ENCODE measurements at places on chromosomes 2 and 18.

- DNase-seq, result no peak
Observed at GRCh38 chr18:22314420-22314819, 103.3 kb downstream of the CTAGE1 start.

- no peak for DNase-seq
Observed at GRCh38 chr2:229974266-229974665, 52.0 kb downstream of the FBXO36 start.

- DNase-seq, result no peak
Observed at GRCh38 chr2:45851111-45851510, 199.6 kb downstream of the PRKCE start.

GRCh38 chr18:25125680-25126079 is 226.3 kb downstream of the ZNF521 start:
- no peak for DNase-seq

- no peak for DNase-seq
Observed at GRCh38 chr2:226698671-226699070, 100.9 kb downstream of the IRS1 start.

DNA sequence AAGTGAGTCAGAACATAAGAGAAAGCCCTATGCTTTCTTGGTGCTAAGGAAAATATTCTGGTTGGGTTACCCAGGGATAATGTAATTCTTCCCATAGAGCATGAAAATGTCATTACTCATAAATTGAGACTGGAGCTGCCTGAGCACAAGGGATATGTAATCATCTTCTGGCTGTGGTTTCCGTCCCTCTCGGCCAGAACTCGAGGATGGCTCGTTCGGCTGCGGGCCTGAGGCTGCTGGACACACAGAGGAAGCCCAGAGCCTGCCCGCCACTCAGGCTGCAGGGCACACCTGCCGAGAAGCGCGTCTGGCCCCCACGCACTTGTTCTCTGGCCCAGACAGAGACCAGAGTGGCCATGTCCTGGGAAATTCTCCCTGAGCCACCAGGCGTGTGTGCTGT is 104.9 kb downstream of the ASAP2 start:
- DNase-seq, result peak; percentile 13

DNA sequence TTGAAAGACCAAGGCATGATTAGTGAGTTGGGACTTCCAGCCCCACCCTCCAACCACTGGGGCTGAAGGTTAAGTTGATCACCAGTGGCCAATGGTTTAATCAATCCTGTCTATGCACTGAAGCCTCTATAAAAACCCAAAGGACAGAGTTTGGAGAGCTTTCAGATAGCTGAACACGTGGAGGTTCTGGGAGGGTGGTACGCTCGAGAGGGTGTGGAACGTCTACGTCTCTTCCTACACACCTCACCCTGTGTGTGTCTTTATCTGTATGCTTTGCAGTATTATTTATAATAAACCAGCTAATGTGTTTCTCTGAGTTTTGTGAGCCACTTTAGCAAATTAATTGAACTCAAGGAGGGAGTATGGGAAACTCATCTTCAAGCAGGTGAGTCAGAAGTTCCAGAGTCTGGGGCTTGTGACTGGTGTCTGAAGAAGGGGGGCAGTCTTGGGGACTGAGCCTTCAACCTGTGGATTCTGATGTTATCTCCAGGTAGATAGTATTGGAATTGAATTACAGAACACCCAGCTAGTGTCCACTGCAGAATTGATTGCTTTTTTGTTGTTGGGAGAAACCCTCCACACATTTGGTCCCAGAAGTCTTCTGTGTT is 20.3 kb downstream of the ACTR3 start:
- DNase-seq, result no peak

DNA sequence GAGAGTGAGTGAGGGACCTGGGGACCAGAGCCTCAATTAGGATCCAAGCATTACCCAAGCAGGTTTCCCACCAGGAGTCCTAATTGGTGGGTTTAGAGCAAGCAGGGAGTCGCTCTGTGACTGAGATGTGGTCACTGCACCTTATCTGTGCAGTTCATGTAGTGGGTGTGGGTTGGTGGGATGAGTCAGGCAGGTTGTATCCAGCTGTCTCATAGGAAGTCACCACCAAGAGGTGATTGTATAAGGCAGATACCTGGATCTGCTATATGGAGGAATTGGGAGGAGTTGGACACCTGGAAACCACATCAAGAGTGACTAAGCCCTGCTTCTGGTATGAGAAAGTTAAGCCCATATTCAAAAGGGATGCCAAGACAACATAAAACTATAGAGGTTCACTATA is 106.8 kb downstream of the ARHGAP28 start:
- no peak for DNase-seq

DNA sequence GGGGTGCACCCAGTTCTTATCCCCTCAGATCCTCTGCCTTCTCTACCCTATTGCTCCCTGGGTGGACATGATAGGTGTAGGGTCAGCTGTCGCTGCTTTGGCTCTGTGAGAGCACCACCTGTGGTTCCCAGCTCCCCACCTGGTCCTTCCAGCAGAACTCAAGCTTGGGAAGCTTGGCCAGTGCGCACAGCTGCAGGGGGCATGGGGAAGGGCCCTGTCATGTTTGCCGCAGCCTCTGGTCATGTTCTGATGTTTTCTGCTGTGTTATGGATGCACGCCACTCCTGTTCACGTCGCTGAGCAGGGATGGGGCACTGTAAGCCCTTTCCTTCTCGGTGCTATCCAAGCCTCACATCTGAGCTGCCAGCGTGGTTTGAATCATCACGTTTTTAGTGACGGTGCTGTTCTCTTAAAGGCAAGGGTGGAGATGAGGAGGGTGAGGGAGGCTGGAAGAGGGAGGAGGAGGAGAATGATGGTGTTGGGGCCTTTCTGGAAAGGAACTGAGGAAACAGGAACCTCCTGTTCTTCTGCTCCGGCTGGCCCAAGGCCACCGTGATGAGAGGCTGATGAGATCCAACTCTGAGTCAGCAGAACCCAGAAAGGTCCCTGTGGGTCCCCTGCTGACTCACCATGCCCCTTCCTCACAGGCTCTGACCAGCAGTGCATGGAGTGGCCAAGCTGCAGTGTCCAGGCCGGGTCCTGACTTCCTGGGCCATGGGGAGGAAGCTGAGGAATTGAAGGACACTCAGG is 78.0 kb downstream of the LIPG start:
- DNase-seq, result no peak

GRCh38 chr2:120319123-120319522 is 26.8 kb upstream of the INHBB start:
- DNase-seq, result no peak

DNA sequence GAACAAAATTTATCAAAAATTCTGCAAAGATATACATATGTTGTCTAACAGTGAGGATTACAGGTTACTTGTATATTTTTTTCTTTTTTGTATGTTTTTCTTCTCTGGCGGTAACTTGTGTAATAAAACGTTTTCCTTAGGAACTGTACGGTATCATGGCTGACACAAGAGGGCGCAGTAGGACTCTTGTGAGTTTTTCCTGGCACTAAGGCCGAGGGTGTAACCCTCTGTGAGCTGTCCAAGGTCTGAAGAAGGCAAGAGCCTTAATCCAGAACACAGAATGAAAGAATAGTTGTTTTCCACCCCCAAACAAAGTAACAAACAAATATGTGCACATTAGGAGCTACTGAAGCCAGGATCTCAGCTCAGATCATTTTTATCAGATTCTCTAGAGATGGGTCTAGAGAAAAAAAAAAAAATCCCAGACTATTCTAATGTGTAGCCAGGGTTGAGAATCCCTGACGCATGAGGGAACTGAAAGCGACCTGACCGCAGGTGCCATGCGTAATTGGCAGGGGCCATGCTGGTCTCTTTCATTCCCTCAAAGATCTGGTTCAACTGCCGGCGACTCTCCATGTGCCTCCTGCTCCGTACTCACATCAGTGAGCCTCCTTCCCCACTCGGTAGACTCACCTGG is 27.0 kb downstream of the TMEM200C start:
- DNase-seq, result peak; percentile 81

DNA sequence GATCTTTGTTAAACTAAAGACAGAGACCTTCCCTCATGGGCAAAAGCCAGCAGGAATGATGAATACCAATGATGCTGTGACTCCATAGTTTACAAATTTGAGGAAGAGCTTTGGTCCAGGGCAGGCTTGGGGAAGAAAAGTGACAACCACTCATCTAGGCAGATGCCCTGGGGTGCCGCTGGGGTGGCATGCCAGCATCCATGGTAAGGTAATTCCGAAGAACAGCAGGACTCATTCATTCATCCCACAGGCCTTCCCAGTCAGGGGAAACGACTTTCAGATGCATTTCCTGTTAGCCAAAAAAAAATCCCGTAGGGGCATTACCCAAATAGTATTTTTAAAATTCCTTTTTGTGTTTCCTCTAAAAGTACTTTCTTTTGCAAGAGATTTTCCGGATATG is 180.7 kb upstream of the SERPINE2 start:
- no peak for DNase-seq

DNA sequence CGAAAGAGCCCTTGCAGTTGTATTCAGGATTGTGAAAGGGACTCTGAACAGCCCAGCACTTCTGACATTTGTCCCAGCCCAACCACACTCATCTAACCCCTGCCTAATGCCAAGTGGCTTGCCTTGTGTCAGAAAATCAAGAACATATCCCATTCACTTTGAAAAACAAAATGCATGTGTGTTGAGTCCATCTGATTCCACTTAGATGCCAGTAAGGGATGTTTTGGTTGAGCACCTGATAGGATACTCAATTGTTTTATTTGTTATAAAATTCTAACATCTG is 776.8 kb downstream of the BCL11A start:
- no peak for DNase-seq

DNA sequence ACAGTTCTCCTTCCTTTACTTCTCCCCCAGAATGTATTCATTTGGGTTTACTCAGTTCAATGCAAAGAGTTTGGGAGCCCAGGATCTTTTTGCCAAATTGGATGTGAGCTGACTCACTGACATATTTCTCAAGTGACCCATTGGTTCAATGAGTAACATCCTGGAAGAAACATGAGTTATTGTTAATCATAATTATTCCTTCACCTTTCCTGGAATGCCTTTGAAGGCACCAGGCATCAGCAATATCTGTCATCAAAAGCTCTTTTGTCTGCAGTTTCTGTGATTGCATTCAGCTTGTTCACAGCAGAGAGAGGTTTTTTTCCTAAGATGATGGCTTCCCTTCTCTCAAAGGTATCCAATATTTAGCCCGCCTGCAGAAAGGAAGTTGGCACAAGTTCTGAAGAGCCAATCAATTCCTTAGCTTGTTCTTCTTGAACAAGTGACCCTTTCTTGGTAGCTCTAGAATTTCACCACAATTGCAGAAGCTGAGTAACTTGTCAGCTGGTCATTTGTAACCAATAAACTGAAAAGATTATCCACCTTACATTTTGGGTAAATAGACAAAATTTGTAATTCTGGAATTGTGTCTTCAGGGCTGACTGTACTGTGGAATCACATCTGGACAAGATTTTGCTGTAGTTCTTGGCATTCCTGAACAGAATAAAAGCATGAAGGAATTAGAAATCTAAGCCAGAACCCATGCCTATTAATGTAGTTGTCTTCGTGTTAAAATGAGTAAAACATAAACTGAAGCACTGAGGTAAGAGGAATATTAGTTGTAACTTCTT is 72.2 kb upstream of the TMEM17 start:
- no peak for DNase-seq

- no peak for DNase-seq
Observed at GRCh38 chr2:121707344-121707919, 29.2 kb downstream of the NIFK start.

DNA sequence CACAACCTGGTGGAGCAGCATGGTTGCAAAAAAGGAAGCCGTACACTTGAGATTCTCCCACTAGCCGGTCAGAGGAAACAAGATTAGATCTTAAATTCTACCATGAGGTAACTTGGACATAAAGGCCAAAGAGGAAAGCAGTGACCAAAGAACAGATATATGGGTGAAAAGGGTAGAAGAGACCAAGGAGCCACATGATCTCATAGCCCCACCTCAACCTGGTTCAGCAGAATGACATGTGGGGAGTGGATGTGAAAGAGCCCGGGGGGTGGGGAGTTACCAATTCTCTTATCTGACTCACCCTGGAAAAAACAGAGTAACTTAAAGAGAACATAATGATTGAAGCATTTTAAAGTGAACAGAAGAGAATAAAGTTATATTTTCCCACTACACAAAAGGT is 683.0 kb downstream of the DSC3 start:
- no peak for DNase-seq

DNA sequence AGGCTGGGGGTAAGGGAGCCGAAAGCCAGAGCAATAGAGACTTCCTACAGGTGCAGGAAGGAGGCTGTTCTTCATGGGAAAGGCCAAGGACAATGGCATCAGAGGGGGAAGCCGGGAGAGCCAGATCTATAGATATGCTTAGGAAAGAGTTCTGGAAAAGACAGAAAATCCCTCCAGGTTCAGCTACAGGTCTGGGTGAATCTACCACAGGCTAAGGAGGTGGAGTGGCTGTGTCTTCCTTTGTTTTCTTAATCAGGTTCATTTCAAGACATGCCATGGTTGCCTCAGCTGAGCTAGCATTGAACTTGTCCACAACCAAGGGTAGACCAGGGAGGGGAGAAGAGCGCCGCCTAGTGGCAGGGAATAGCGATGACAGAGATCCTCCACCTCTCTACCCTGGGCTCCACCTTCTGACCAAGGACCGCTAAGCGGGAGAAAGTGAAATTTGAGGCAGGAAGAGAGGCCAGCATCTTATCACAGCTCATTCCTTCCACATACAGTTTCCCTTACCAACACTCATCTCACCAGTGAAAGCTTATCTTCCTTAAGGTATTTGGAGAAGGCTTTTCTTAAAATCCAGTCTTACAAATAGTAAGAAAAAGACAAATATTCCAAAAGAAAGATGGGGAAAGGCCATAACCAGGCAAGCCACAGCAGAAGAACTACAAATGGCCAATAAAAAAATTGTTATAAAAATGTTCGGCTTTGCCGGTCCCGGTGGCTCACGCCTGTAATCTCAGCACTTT is 74.2 kb downstream of the VIT start:
- no peak for DNase-seq

GRCh38 chr2:160406591-160407392 is 86.8 kb downstream of the RBMS1 start:
- peak; percentile 42 for DNase-seq

- DNase-seq, result no peak
Observed at GRCh38 chr2:229243890-229244560, 27.1 kb downstream of the PID1 start.

DNA sequence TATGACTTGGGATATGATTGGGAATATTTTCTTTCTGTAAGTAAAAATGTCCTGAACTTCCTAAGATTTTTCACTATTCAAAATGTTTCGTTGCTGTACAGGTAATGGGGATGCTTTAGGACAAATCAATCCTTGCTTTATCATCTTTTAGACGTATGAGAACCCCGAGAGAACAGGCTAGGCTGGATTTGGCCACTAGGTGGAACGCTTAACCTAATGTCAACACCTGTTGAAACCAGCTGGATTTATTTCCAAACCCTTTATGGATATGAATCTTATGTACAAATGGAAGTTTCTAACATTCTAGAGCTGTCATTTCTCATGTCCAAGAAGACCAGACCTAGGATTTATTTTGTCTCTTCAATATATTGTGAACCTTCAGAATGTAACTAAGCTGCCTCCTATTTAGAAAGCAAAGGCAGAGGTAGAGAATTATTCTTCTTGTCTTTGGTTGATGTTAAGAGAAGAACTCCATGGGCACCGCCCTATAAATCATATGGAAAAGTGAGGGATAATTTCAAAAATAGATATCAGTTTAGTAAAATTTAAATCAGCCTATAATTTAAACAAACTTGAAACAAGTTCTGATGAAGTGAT is 96.7 kb downstream of the PMAIP1 start:
- peak; percentile 37 for DNase-seq

GRCh38 chr2:18763338-18763737 is 174.0 kb upstream of the NT5C1B start:
- DNase-seq, result no peak

GRCh38 chr2:45855374-45855773 is 203.9 kb downstream of the PRKCE start:
- no peak for DNase-seq

Measured in midbrain (tissue), 1 donor.